ENCODE measurements at places on chromosomes 1 and 21.

DNA sequence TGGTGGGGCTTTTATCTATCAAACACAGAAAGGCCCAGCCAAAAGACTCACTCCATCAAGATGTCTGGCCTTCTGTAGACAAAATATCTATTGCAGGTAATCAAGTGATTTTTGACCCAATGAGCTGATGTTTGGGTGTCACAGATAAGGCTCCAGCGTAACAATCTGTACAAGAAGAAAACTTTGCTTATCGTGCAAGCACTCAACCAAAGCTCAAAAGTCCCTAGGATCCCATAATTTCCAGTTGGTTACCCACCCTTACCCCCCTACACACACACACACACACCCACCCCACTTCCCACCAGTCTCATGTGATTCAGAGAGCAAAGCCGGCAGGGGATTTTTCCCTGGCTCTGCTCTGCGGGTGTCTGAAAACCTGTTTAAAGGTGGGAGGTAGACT lies 5.8 kb downstream of the ITPKB start:
- peaks cover 61% of the 10 kb centered on the region for H3K36me3 ChIP-seq
- DNase-seq = peak; percentile 77
- peaks cover 66% of the 10 kb centered on the region for H3K4me1 ChIP-seq
- peak overlapping the region; percentile 84 for H3K4me3 ChIP-seq

GRCh38 chr1:185775501-185775900 lies 41.3 kb downstream of the HMCN1 start:
- no peaks in the 10 kb centered on the region for H3K36me3 ChIP-seq
- H3K27me3 ChIP-seq = no peaks in the 10 kb centered on the region
- no peak for DNase-seq
- no peaks in the 10 kb centered on the region for H3K4me1 ChIP-seq
- H3K4me3 ChIP-seq = no peak overlapping the region
- no peak overlapping the region for H3K27ac ChIP-seq

- H3K27ac ChIP-seq = no peak overlapping the region
- no peaks in the 10 kb centered on the region for H3K36me3 ChIP-seq
- no peaks in the 10 kb centered on the region for H3K4me1 ChIP-seq
- H3K27me3 ChIP-seq = peaks cover 38% of the 10 kb centered on the region
- H3K4me3 ChIP-seq = no peak overlapping the region
These were observed 6.1 kb upstream of the SELE start for GRCh38 chr1:169739980-169740379.

- H3K4me1 ChIP-seq = peaks cover 16% of the 10 kb centered on the region
- peaks cover 6% of the 10 kb centered on the region for H3K27me3 ChIP-seq
- H3K4me3 ChIP-seq = no peak overlapping the region
- peaks cover 12% of the 10 kb centered on the region for H3K36me3 ChIP-seq
These were observed 745 bp upstream of the ANP32E start for GRCh38 chr1:150236614-150237100.

DNA sequence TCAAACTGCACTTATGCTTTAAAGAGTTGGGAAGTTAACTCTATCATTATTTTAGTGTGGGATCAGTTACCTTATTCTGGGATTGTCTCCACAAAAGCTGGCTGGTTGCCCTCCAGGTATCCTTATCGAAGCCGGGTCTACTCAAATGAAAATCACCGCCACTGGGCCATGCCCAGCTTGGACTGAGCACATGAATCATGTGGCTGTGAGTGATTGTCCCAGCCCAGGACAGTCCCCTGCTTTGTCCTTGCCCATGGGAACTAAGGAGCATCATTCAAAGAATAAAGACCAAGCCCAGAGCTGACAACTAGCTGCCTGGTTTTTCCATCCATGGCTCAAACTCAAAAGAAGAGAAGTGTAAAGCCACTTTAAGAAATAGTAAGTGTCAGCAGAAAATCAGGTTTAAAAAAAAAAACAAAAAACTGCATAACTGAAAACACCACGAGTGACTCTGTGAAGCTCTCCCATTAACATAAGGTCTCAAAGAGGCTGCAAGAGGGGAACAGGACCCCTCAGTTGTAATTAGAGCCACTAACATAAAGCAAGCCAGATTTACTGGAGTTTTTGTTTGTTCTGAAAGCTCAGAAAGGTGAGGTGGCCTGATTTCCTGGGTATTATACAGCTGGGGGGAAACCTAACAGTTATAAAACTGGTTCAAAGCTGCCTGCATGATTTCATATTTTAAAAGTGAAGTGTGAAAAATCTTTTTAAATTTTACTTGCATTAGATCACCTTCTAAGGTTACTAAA lies 91.5 kb downstream of the KIF14 start:
- peaks cover 13% of the 10 kb centered on the region for H3K4me1 ChIP-seq
- no peak overlapping the region for H3K27ac ChIP-seq
- no peaks in the 10 kb centered on the region for H3K36me3 ChIP-seq
- H3K4me3 ChIP-seq = no peak overlapping the region
- peaks cover 4% of the 10 kb centered on the region for H3K27me3 ChIP-seq

DNA sequence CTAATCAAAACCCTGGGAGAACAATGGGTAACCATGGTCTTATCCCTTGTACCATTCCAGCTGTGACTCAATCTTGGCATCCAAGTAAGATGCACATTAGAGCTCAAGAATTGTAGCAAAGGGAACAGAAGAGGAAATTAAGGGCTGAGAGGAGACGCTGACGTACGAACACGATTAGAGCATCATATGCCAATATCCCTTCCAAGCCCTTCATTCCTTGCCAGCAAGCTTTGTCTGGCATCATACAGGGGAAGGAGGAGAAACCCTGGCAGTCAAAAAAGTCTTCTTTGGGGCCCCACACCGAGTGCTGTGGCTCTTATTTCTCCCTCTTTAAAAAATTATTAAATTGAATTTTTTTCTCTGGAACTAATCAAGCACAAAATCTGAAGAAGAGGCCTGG lies 120.9 kb downstream of the ASTN1 start:
- no peak overlapping the region for H3K27ac ChIP-seq
- DNase-seq = no peak
- H3K4me1 ChIP-seq = no peaks in the 10 kb centered on the region
- no peak overlapping the region for H3K4me3 ChIP-seq

- H3K27ac ChIP-seq = no peak overlapping the region
- no peak for DNase-seq
- peaks cover 15% of the 10 kb centered on the region for H3K36me3 ChIP-seq
- peak overlapping the region; percentile 48 for H3K4me3 ChIP-seq
- H3K27me3 ChIP-seq = no peaks in the 10 kb centered on the region
These were observed 3.9 kb downstream of the KPNA6 start for GRCh38 chr1:32111789-32112188.

- H3K27me3 ChIP-seq = no peaks in the 10 kb centered on the region
- H3K27ac ChIP-seq = no peak overlapping the region
- DNase-seq = no peak
- no peak overlapping the region for H3K4me3 ChIP-seq
- peaks cover 2% of the 10 kb centered on the region for H3K4me1 ChIP-seq
These were observed 94.8 kb downstream of the UBR4 start for GRCh38 chr1:19115082-19115808.

GRCh38 chr1:29239142-29239541 lies 2.8 kb downstream of the PTPRU start:
- H3K4me1 ChIP-seq = peaks cover 16% of the 10 kb centered on the region
- no peak overlapping the region for H3K27ac ChIP-seq
- peaks cover 55% of the 10 kb centered on the region for H3K27me3 ChIP-seq
- DNase-seq = no peak

DNA sequence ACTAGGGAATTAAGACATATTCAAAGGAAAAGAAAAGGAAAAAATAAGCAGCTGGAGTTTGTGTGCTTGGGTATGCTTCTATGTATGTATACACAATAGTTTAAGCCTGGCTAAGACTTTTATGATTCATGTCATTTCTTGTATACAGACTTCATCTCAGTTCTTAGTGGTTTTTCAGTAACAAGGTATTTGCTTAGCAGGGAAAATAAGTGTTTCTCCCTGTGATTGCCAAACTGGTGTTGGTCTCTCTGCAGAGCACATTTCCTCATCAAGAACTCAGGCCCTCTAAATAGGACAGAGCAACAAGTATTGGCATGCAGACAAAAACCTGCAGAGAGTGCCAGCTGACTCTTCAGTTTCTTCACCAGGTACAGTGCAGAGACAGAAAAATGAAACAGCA lies 484.4 kb upstream of the ZRANB2 start:
- no peak overlapping the region for H3K4me3 ChIP-seq
- no peak for DNase-seq
- H3K27ac ChIP-seq = no peak overlapping the region
- H3K27me3 ChIP-seq = no peaks in the 10 kb centered on the region
- no peaks in the 10 kb centered on the region for H3K36me3 ChIP-seq

GRCh38 chr1:58708166-58708565 lies 8.3 kb upstream of the MYSM1 start:
- no peaks in the 10 kb centered on the region for H3K4me1 ChIP-seq
- no peak overlapping the region for H3K27ac ChIP-seq
- no peak overlapping the region for H3K4me3 ChIP-seq
- peaks cover under 1% of the 10 kb centered on the region for H3K27me3 ChIP-seq

- no peak overlapping the region for H3K27ac ChIP-seq
- no peaks in the 10 kb centered on the region for H3K27me3 ChIP-seq
- H3K4me1 ChIP-seq = peaks cover under 1% of the 10 kb centered on the region
- no peak for DNase-seq
- no peak overlapping the region for H3K4me3 ChIP-seq
These were observed 150.5 kb downstream of the RPS6KC1 start for GRCh38 chr1:213201380-213202155.

DNA sequence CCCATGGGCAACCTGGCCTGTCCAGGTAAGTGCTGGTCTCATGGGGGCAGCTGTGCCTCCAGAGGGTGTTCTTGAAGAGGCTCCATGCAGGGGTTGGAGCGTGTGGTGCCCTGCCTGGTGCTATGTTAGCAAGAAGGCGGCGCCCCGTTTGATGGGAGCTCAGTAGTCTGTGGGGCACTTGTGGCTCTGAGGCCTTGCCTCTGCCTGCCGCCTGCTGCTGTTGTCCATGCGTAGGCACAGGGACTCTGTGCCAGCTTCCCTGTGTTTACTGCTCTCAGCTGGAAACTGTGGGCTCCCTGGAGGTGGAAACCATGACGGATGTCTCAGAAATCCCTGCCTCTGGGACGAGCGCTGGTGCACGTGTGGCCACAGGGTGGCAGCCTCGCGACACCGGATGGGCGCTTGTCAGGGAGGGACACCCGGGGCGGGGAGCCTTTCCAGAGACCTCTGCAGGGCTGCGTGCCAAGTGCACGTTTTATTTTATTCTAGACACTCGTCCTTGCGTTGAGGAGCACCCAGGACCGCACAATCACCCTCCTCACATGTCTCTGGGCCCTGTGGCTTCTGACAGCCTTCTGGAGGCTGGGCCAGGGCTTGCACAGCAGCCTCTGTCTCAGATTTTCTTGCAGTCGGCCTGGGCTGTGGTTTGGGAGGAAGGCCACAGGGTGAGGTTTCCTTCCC lies 27.1 kb downstream of the SNAP47 start:
- peak overlapping the region; percentile 71 for H3K27ac ChIP-seq
- peaks cover 61% of the 10 kb centered on the region for H3K36me3 ChIP-seq
- H3K27me3 ChIP-seq = no peaks in the 10 kb centered on the region
- DNase-seq = peak; percentile 96
- H3K4me1 ChIP-seq = peaks cover 81% of the 10 kb centered on the region

- H3K27me3 ChIP-seq = no peaks in the 10 kb centered on the region
- H3K4me1 ChIP-seq = peaks cover 25% of the 10 kb centered on the region
- no peak overlapping the region for H3K4me3 ChIP-seq
- no peak overlapping the region for H3K27ac ChIP-seq
- DNase-seq = no peak
- H3K36me3 ChIP-seq = peaks cover 26% of the 10 kb centered on the region
These were observed 145.9 kb downstream of the PGBD5 start for GRCh38 chr1:230280054-230280795.

GRCh38 chr1:110452330-110452729 lies 1.4 kb downstream of the PROK1 start:
- H3K4me1 ChIP-seq = no peaks in the 10 kb centered on the region
- H3K27ac ChIP-seq = no peak overlapping the region
- no peaks in the 10 kb centered on the region for H3K36me3 ChIP-seq
- no peak overlapping the region for H3K4me3 ChIP-seq
- DNase-seq = no peak
- peaks cover 22% of the 10 kb centered on the region for H3K27me3 ChIP-seq

Data from activated CD4-positive, alpha-beta T cell treated with anti-CD3 and anti-CD28 coated beads, Interleukin-2, amount 10 ng/mL, durations not matched to agents 24 days and 14 days (primary cell).